Peyer's patch (tissue), 4 donors: ENCODE measurements at places on chromosomes 2 and 18. TPM values are rescaled to one million over a fixed set of nuclear protein-coding genes. Genes with fewer than 3 reads are reported as not detected.
A peak's percentile ranks its signal among the peaks of the same experiment; 100 is the strongest.

- DNase-seq, result no peak
- H3K27me3 ChIP-seq, result no peaks in the 10 kb centered on the region
- no peaks in the 10 kb centered on the region for H3K4me1 ChIP-seq
These were observed 51.4 kb downstream of the SLC38A11 start for GRCh38 chr2:164903951-164904350.

The IHH gene
- 124 TPM for total RNA-seq

- no peaks in the 10 kb centered on the region for H3K27me3 ChIP-seq
- no peak overlapping the region for H3K27ac ChIP-seq
- no peak overlapping the region for H3K4me3 ChIP-seq
- DNase-seq, result no peak
- peaks cover 28% of the 10 kb centered on the region for H3K4me1 ChIP-seq
These were observed 65.9 kb upstream of the STPG4 start for GRCh38 chr2:47221039-47221438.

- no peak for DNase-seq
- no peaks in the 10 kb centered on the region for H3K36me3 ChIP-seq
- no peaks in the 10 kb centered on the region for H3K4me1 ChIP-seq
- H3K27ac ChIP-seq, result no peak overlapping the region
- H3K4me3 ChIP-seq, result no peak overlapping the region
These were observed 395.2 kb downstream of the RAD51AP2 start for GRCh38 chr2:17122887-17123501.

DNA sequence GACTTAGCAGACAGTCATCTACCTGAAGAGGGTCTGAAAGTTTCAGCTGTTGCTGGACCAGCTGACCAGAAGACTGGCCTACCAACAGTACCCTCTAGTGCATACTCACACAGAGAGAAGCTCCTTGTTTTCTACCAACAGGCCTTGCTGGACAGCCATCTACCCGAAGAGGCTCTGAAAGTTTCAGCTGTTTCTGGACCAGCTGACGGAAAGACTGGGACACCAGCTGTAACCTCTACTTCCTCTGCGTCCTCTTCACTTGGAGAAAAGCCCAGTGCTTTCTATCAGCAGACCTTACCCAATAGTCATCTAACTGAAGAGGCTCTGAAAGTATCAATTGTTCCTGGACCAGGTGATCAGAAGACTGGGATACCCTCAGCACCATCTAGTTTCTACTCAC is 63.2 kb downstream of the ALMS1 start:
- H3K27ac ChIP-seq, result no peak overlapping the region
- no peaks in the 10 kb centered on the region for H3K4me1 ChIP-seq
- no peak for DNase-seq

- H3K27ac ChIP-seq, result no peak overlapping the region
- H3K36me3 ChIP-seq, result no peaks in the 10 kb centered on the region
- DNase-seq, result no peak
- H3K4me3 ChIP-seq, result no peak overlapping the region
- H3K4me1 ChIP-seq, result no peaks in the 10 kb centered on the region
- no peaks in the 10 kb centered on the region for H3K27me3 ChIP-seq
These were observed 32.5 kb downstream of the GAREM1 start for GRCh38 chr18:32438173-32438572.

The EFEMP1 gene
- 19.0 TPM for total RNA-seq

The MZT2B gene
- total RNA-seq, result 56.3 TPM

The CIB4 gene
- not detected for total RNA-seq

- no peaks in the 10 kb centered on the region for H3K27me3 ChIP-seq
- H3K4me3 ChIP-seq, result no peak overlapping the region
- H3K36me3 ChIP-seq, result no peaks in the 10 kb centered on the region
These were observed 5.0 kb upstream of the ATP6V1B1 start for GRCh38 chr2:70930371-70931329.

DNA sequence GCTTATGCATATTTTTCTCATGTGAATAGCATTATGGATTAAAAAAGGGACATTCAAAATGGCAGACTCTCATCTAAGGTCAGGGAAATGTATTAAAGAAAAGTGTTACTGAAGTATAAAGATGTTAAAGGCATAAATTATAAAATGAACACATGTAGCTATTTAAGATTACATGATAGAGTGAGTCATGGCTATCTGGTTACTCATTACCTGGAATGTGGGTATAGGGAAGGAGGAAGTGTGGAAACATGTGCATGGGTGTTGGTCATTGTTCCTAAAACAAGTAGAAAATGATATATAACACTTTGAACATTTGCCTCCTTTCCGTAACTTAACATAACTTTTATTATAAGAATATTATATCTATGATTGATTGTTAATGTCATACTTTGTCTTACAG is 66.4 kb downstream of the MYO1B start:
- H3K4me1 ChIP-seq, result no peaks in the 10 kb centered on the region
- no peak for DNase-seq
- no peaks in the 10 kb centered on the region for H3K27me3 ChIP-seq
- H3K27ac ChIP-seq, result no peak overlapping the region
- H3K36me3 ChIP-seq, result no peaks in the 10 kb centered on the region

DNA sequence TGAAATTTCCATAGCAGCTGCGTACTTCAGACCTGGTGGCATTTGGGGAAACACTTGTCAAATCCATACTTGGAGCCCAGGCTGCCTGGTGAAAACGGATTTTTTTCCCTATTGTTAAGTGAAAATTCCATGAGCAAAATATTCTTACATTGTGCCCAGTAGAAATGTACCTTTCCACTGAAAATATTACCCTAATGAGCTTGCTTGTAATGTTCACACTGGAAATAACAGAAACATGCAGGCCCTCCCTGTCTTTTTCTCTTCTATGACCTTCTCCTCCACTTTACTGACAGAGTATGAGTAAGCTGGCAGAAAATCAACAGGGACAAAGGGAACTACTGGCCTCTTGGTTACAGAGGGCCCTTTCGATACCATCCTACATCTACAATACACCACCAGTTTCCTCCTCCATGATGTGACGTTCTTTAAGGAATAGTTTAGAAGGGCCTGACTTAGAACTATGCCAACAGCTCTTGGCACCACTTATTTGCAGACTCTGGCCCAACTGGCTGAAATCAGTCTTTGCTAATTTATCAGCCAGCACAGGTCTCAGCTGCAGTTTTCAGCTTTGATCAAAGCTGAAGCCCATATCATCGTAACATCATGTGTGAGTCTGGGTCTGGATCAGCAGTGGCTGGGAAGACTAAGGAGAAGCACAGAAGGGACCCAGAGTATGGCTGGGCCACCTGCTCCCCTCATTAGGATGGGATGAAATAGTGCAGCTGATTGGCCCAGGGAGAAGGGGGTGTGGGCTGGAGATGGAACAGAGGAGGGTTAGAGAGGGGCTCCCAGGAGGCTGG is 272.2 kb upstream of the ID2 start:
- H3K27me3 ChIP-seq, result no peaks in the 10 kb centered on the region
- H3K36me3 ChIP-seq, result no peaks in the 10 kb centered on the region
- H3K4me3 ChIP-seq, result no peak overlapping the region
- no peaks in the 10 kb centered on the region for H3K4me1 ChIP-seq
- no peak overlapping the region for H3K27ac ChIP-seq

DNA sequence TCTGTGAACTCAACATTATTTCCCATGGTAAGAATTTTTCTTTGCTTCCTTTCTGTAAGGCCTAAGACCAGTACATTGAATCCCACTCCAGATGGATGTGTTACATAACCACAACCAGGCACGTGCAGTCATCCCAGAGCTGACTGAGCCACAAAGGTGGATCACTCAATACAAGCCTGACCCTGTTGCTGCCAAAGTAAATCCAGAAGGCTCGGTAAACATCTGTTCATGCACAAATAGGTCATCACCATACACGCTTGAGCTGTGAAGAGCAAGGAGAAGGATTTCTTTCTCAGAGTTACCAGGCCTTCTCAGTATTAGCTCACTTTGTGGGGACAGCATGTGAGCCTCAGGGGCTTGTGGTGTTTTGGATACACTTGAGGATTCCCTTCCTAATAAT is 791.4 kb upstream of the FANCL start:
- no peaks in the 10 kb centered on the region for H3K4me1 ChIP-seq
- no peak overlapping the region for H3K4me3 ChIP-seq
- DNase-seq, result no peak
- no peaks in the 10 kb centered on the region for H3K27me3 ChIP-seq
- no peak overlapping the region for H3K27ac ChIP-seq
- H3K36me3 ChIP-seq, result no peaks in the 10 kb centered on the region

The IGFBP2 gene
- 40.6 TPM for total RNA-seq

DNA sequence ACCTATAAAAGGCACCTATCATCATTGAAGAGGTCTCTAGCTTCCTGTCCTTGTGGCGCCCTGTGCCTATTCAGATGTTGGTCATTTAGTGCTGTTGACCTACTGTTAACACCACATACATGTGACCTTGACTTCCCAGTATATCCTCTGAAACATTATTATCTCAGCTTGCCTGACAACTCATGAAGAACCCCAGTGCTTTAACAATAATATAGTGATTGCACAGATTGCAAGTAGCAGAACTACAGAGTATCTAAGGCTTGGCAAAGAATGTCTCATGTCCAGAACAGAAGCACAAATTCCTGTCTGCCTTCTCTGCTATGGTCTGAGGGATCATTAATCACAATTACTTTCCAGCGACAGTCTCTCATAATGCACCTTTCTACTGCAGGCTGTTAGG is 165.3 kb downstream of the LCLAT1 start:
- H3K27ac ChIP-seq, result no peak overlapping the region
- no peak for DNase-seq
- H3K4me1 ChIP-seq, result no peaks in the 10 kb centered on the region
- no peaks in the 10 kb centered on the region for H3K36me3 ChIP-seq
- H3K27me3 ChIP-seq, result no peaks in the 10 kb centered on the region

GRCh38 chr2:173623438-173624319 is 269.0 kb downstream of the CDCA7 start:
- H3K4me1 ChIP-seq, result no peaks in the 10 kb centered on the region
- H3K36me3 ChIP-seq, result no peaks in the 10 kb centered on the region
- H3K27me3 ChIP-seq, result no peaks in the 10 kb centered on the region
- no peak for DNase-seq

- no peaks in the 10 kb centered on the region for H3K27me3 ChIP-seq
- no peaks in the 10 kb centered on the region for H3K4me1 ChIP-seq
- DNase-seq, result no peak
- no peak overlapping the region for H3K27ac ChIP-seq
These were observed 54.5 kb downstream of the PTPN4 start for GRCh38 chr2:119814216-119814615.

DNA sequence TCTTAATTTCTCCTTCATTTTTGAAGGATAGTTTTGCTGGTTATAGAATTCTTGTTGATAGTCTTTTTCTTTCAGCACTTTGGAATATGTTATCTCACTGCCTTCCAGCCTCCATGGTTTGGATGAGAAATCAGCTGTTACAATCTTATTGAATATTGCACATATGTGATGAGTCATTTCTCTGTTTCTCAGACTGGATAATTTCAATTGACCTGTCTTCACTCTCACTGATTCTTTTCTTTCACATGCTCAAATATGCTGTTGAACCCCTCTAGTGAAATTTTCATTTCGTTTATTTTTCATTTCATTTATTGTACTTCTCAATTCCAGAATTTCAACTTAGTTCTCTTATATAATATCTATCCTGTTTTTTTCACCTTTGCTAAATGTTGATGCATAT is 22.2 kb downstream of the PDK1 start:
- no peak overlapping the region for H3K4me3 ChIP-seq
- no peaks in the 10 kb centered on the region for H3K27me3 ChIP-seq
- H3K4me1 ChIP-seq, result no peaks in the 10 kb centered on the region
- H3K27ac ChIP-seq, result no peak overlapping the region
- no peak for DNase-seq
- peaks cover 33% of the 10 kb centered on the region for H3K36me3 ChIP-seq

- no peak overlapping the region for H3K4me3 ChIP-seq
- no peak for DNase-seq
- H3K36me3 ChIP-seq, result no peaks in the 10 kb centered on the region
- H3K4me1 ChIP-seq, result no peaks in the 10 kb centered on the region
- H3K27ac ChIP-seq, result no peak overlapping the region
- no peaks in the 10 kb centered on the region for H3K27me3 ChIP-seq
These were observed 511.4 kb downstream of the RNF144A start for GRCh38 chr2:7428454-7429204.

The C2orf72 gene
- 9.9 TPM for total RNA-seq

GRCh38 chr2:158975271-158975921 is 7.0 kb downstream of the TANC1 start:
- H3K27ac ChIP-seq, result no peak overlapping the region
- H3K4me1 ChIP-seq, result no peaks in the 10 kb centered on the region
- no peaks in the 10 kb centered on the region for H3K27me3 ChIP-seq
- H3K36me3 ChIP-seq, result no peaks in the 10 kb centered on the region
- H3K4me3 ChIP-seq, result no peak overlapping the region

GRCh38 chr2:161332371-161332967 is 24.2 kb downstream of the PSMD14 start:
- no peaks in the 10 kb centered on the region for H3K27me3 ChIP-seq
- no peak for DNase-seq
- no peaks in the 10 kb centered on the region for H3K4me1 ChIP-seq
- H3K36me3 ChIP-seq, result no peaks in the 10 kb centered on the region
- no peak overlapping the region for H3K4me3 ChIP-seq

The MARCO gene
- total RNA-seq, result 4.2 TPM

The SETBP1 gene
- total RNA-seq, result 86.6 TPM

DNA sequence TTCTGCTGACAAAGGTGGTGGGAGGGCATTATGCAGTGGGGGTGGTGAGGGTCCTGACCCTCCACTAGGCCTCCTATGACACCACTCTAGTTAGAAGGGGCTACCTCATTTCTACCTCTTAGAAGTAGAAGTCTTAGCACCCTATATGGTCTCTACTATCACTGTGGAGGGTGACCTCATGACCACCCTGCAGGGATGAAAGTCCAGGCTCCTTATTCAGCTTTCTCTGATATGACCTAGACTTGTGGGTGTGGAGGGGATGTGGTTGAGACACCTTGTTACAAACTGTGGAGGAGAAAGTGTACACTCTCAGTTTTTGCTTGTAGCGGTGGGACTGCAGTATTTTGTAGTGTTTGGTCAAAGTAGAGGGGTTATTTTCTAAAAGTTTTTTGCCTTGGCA is 18.6 kb downstream of the TMEM182 start:
- H3K36me3 ChIP-seq, result no peaks in the 10 kb centered on the region
- H3K27ac ChIP-seq, result no peak overlapping the region
- H3K4me1 ChIP-seq, result no peaks in the 10 kb centered on the region
- H3K4me3 ChIP-seq, result no peak overlapping the region

The MAL gene
- not detected for total RNA-seq

GRCh38 chr2:21607572-21607971 is 483.8 kb downstream of the TDRD15 start:
- no peak overlapping the region for H3K27ac ChIP-seq
- no peaks in the 10 kb centered on the region for H3K4me1 ChIP-seq

- H3K27ac ChIP-seq, result no peak overlapping the region
- no peaks in the 10 kb centered on the region for H3K27me3 ChIP-seq
- DNase-seq, result no peak
- H3K4me3 ChIP-seq, result no peak overlapping the region
- H3K4me1 ChIP-seq, result no peaks in the 10 kb centered on the region
These were observed 9.6 kb upstream of the MYCN start for GRCh38 chr2:15930589-15931318.

- peak overlapping the region; percentile 27 for H3K27ac ChIP-seq
- H3K4me3 ChIP-seq, result no peak overlapping the region
These were observed 138.6 kb downstream of the KLHL29 start for GRCh38 chr2:23523373-23524260.

The VIL1 gene
- 779 TPM for total RNA-seq

- H3K27ac ChIP-seq, result no peak overlapping the region
- H3K4me1 ChIP-seq, result no peaks in the 10 kb centered on the region
- H3K36me3 ChIP-seq, result no peaks in the 10 kb centered on the region
- no peak for DNase-seq
These were observed 464.5 kb downstream of the IRS1 start for GRCh38 chr2:226334981-226335720.

GRCh38 chr18:1994471-1994870 is 576.8 kb downstream of the METTL4 start:
- no peak overlapping the region for H3K4me3 ChIP-seq
- no peak overlapping the region for H3K27ac ChIP-seq
- no peaks in the 10 kb centered on the region for H3K36me3 ChIP-seq
